ENCODE measurements at places on chromosomes 12 and 14.

- DNase-seq: no peak
Observed at GRCh38 chr14:24834956-24835355, 201.0 kb upstream of the GZMB start.

GRCh38 chr12:119245904-119246494 lies 67.3 kb downstream of the HSPB8 start:
- no peak for DNase-seq

GRCh38 chr14:76250302-76250701 lies 98.6 kb downstream of the GPATCH2L start:
- no peak for DNase-seq

GRCh38 chr14:50064993-50065392 lies 51.4 kb downstream of the VCPKMT start:
- no peak for DNase-seq

GRCh38 chr12:107164392-107164791 lies 71.0 kb upstream of the CRY1 start:
- no peak for DNase-seq

Data from keratinocyte (primary cell).